Activated CD8-positive, alpha-beta memory T cell treated with anti-CD3 and anti-CD28 coated beads for 1 hour (primary cell): ENCODE measurements at places on chromosomes 2 and 18.

GRCh38 chr2:111667542-111668273 lies 216.3 kb downstream of the ANAPC1 start:
- DNase-seq = no peak

GRCh38 chr2:199814817-199815211 lies 36.2 kb downstream of the FTCDNL1 start:
- no peak for DNase-seq

DNA sequence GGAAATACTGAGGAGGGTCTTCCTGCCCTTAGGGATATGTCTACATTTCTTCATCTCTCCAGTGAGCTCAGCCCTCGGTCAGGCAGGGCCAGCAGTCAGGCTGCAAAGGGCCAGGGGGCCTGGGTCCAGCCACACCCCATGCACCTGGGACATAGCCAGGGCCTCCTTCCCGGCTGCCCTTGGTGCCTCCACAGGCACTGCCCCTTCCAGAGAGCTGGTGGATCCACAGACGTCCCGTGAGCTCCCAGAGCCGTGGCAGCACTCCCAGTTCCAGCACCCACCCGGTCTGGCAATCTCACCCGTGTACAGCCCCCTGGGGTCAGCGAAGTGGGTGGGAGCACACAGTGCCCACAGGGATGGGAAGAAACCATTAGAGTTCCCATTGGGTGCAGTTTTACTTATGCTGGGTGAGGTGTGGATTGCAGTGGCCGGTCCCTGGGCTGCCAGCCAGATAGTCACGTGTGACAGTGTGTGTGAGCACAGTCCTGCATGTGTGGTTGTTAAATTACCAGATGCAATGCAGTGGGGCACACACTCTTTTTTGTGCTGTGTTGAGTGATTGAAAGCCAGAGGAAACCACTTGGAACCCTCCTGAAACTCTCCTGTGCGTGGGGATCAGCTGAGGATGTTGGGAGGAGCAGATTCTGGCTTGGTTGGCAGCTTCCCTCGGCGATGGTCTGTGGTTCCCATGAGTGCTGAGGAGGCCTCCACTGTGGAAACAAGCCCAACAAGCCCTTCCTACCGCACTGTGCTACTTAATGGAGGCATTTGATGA lies 131.0 kb downstream of the SNTG2 start:
- DNase-seq = no peak

DNA sequence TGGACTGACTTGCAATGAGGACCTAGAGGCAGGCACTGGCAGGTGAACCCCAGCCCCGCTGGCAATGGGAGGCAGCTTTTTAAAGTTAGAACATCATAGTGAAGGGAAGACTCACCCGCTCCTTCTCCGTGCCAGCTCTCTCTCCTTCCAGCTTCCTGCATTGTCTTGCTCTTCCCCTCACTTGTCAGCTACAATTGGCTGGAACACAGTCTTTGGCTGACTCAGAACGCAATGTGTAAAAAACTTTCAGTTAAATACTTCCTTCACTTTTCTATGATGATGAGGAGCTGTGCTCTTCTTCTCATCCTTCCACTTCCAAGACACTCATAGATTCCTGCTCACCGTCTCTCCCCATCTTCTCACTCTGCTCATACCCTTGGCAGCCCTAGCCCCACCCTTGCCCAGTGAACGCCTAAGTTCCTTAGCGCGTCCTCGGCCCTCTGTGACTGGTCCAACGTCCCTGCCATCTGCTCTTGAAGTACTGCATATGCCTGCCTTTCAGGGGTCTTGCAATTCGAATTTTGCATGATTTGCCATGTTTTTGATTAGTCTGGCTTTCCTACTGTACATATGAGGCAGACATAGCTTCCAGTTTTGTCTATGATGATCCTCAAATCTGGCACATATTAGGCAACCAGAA lies 118.0 kb upstream of the TMEM200C start:
- no peak for DNase-seq

GRCh38 chr18:56986829-56987228 lies 160.1 kb upstream of the BOD1L2 start:
- no peak for DNase-seq

- DNase-seq = no peak
These were observed 91.0 kb downstream of the SPTBN1 start for GRCh38 chr2:54546923-54547720.

- DNase-seq = no peak
These were observed at the start of gene CD226 for GRCh38 chr18:69947361-69948133. Gene CD226, minus strand, starts transcription at chr18:69947873. Its CDS starts 467 bp downstream, at chr18:69947406.

GRCh38 chr2:239558661-239559060 lies 157.8 kb upstream of the HDAC4 start:
- no peak for DNase-seq

- DNase-seq = no peak
These were observed 1.3 kb downstream of the TMEM37 start for GRCh38 chr2:119432851-119433522.

DNA sequence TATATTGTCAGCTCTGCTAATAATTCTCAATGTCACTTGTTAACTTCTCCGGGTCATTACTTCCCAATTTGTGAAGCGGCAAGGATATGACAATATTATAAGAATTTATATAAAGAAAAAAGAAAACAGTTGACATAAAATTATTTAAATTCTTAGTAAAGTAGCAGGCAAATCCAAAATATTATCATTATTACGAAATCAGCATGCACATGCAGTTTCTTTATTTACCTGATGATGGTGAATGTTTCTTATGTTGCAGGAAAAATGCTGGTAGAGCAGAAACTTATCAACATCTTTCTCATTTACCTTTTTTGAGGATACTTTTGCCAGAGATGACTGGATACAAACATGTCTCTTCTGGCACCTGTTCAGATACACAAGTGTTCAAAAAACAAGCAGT lies 38.1 kb downstream of the SRBD1 start:
- no peak for DNase-seq

- DNase-seq = no peak
These were observed 240.5 kb upstream of the CHAC2 start for GRCh38 chr2:53527056-53527455.

DNA sequence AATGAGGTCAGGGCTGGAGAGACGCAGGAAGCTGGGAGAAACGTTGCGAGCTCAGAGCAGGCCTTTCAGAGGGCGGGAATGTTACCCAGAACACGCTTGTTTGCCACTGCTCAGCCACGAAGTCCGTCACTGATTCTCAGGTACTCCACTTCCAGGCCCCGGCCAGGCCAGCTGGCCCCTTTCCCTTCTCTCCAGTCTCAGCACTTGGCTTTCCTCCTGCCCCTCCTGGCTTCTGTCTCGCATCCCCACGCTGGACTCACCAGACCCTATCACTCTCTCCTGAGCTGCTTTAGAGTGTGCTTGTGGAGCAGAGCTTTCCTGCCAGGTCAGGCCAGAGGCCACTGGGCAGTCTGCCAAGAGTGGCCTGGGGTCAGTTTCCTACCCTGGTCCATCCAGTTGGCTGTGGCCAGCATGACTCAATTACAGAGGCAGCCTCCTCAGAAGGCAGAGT lies 151.4 kb downstream of the TWIST2 start:
- DNase-seq = no peak

GRCh38 chr2:64311191-64311910 lies 142.6 kb upstream of the LGALSL start:
- DNase-seq = no peak

GRCh38 chr2:197944416-197945096 lies 140.2 kb downstream of the PLCL1 start:
- DNase-seq = no peak

DNA sequence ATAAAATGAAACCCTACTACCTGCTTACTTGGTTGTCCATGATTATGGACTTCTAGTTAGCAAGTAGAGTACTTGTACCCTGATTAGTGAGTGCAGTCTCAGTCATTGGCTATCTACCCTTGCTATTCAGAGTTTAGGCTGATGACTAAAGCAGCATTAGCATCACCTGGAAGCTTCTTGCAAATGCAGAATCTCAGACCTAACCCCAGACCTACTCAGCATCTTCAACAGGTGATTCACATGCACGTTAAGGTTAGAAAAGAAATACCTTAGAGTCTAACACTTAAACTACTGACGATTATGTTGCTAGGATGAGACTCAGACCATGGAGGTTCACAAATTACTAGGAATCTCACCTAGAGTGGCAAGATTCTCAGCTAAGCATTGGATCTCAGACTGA lies 399.9 kb upstream of the FANCL start:
- no peak for DNase-seq

- no peak for DNase-seq
These were observed 32.9 kb upstream of the PIK3C3 start for GRCh38 chr18:41922176-41922575.

DNA sequence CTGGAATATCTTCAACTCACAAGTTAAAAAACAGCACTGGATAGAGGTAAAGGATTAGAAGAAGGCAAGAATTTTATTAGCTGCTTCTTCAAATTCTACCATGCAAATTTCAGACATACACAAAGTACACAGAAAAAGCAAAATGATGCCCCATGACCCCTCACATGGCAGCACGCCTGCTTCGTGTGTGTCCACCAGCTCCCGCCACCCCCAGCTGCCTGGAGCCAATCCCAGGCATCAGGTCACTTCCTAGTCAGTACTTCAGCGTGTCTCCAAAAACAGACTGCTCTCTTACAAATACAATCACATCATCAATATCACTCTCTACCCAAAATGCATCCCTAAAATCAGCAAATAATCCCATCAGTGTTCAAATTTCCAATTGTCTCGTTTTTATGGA lies 35.8 kb downstream of the IMPA2 start:
- no peak for DNase-seq

DNA sequence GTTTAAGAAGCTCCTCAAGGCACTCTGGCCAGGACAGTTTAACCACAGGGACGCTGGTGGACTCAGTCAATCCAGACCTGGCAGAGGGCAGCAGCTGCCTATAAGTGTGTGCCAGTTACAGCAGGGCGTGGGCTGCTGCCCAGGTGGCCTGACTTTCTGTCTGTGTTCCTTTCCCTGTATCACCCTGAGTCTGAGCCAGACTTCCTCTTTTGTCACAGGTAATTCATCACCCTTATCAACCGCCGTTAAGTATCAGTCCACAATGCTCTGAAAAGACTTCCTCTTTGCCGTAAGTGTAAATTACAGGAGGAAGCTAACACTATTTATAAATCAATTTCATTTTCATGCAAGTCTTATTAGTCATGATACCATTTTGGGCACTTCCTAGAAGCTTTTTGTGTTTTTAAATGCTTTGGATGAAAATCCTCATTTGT lies 7.0 kb downstream of the LPIN1 start:
- no peak for DNase-seq

GRCh38 chr2:119137502-119137901 lies 21.0 kb downstream of the C1QL2 start:
- no peak for DNase-seq
